Activated T-cell treated with anti-CD3 and anti-CD28 coated beads, Interleukin-2, amount 50 U/mL, for 72 hours (primary cell): ENCODE measurements at places on chromosomes 2 and 18. TPM values are rescaled to one million over a fixed set of nuclear protein-coding genes. Genes with fewer than 3 reads are reported as not detected.

The CHAC2 gene
- total RNA-seq, result 12.5 TPM

The EPB41L3 gene
- total RNA-seq, result 3.4 TPM

The C2orf81 gene
- total RNA-seq, result 4.9 TPM

The MTX2 gene
- total RNA-seq, result 26.7 TPM

The TUBB8B gene
- not detected for total RNA-seq
